Adrenal gland (tissue), 19 donors: ENCODE measurements at places on chromosomes 5 and 9. TPM values are rescaled to one million over a fixed set of nuclear protein-coding genes. Genes with fewer than 3 reads are reported as not detected.

FST gene
- 3.6 TPM for polyA plus RNA-seq

PCDHA7 gene
- 0.16 TPM for polyA plus RNA-seq

F2RL1 gene
- polyA plus RNA-seq, result 0.40 TPM

PTPN3 gene
- 3.1 TPM for polyA plus RNA-seq

FKTN gene
- 15.8 TPM for polyA plus RNA-seq

ACOT12 gene
- polyA plus RNA-seq, result not detected

CA9 gene
- polyA plus RNA-seq, result 1.3 TPM
